ENCODE measurements at places on chromosomes 2 and 18.

DNA sequence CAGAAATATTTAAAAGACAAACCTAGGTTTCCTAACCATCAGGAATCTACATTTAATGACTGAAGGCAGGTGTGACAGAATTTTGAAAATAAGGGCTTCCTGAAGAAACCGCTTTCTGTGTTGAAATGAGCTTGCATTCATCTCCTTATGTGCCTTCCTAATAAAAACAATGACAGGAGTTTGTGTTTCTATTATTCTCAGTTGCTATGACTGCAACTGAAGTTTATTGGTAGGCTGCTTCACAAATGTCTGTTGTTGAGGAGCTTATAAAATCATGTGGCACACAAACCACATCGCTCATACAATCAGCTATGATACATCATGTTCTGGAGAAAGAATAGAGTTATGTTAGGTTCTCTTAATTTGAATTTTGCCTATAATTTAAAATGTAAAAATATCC lies 362.7 kb upstream of the SLC8A1 start:
- DNase-seq: no peak

GRCh38 chr2:141186413-141187074 lies 944.3 kb downstream of the LRP1B start:
- no peak for DNase-seq

- DNase-seq: no peak
These were observed 23.4 kb upstream of the CERS6 start for GRCh38 chr2:168432565-168433186.

GRCh38 chr18:54734059-54734458 lies 94.2 kb upstream of the RAB27B start:
- DNase-seq: no peak

GRCh38 chr2:203892207-203892606 lies 24.6 kb downstream of the CTLA4 start:
- no peak for DNase-seq

GRCh38 chr2:190707726-190708125 lies 58.8 kb downstream of the NAB1 start:
- DNase-seq: no peak

GRCh38 chr2:73822991-73823390 lies 5.8 kb upstream of the STAMBP start:
- no peak for DNase-seq

GRCh38 chr2:20516646-20517341 lies 69.9 kb downstream of the RHOB start:
- DNase-seq: peak; percentile 58

- DNase-seq: no peak
These were observed 190.1 kb downstream of the RAD51AP2 start for GRCh38 chr2:17328161-17328560.

- DNase-seq: peak; percentile 60
These were observed 22.0 kb downstream of the GPC1 start for GRCh38 chr2:240457223-240458043.

GRCh38 chr2:238657132-238658053 lies 190.5 kb upstream of the TWIST2 start:
- DNase-seq: no peak

- DNase-seq: no peak
These were observed 186.3 kb downstream of the CALCRL start for GRCh38 chr2:187261705-187262104.

- no peak for DNase-seq
These were observed 45.5 kb downstream of the PPP3R1 start for GRCh38 chr2:68206793-68207192.

DNA sequence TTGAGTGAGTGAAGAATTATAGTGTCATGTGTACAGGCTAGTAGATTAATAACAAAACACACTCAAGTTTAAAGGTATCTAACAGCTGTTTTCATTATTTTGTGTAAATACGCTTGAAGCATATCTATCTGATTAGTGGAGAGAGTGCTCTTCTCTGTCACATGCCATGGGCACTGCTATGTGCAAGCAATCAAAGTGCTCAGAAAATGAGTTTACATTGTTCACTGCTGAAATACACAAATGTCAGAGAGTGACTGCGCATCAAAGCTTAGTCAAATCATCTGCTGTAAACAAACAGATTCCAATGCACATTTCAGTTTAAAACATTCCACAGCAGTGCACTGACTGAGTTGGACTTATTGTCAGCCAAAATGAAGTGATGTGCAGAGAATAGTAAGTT lies 423.4 kb downstream of the ZEB2 start:
- DNase-seq: no peak

DNA sequence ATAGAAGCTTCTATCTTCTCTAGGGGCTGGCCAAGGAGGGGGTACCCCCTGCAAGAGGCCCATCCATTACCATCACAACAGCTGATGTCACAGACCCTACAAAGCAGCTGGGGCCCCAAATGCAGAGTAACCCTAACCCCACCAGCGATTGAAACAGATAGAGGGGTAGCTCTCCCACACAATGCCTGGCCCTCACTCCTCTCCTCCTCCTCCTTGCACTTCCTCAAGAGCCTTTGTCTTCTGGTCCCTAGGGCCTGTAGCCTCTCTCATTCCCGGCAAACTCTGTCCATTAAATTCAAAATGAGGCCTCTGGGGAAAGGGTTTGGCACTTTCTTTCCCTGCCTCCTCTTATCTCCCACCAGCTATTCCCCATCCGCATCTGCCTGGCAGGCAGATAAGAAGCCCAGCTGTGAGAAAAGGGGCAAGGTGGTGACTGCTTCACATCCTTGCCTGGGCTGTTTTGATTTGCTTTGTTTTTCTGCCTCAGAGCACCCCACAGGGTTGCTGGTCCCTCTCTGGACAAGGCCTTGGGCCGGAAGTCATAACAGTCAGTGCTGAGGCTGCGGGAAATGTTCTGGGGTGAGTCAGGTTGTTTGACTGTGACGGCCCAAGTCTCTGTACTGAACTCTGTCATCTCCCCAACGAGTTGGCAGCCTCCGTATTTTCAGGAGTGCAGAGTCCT lies 26.1 kb upstream of the CYP26B1 start:
- no peak for DNase-seq

DNA sequence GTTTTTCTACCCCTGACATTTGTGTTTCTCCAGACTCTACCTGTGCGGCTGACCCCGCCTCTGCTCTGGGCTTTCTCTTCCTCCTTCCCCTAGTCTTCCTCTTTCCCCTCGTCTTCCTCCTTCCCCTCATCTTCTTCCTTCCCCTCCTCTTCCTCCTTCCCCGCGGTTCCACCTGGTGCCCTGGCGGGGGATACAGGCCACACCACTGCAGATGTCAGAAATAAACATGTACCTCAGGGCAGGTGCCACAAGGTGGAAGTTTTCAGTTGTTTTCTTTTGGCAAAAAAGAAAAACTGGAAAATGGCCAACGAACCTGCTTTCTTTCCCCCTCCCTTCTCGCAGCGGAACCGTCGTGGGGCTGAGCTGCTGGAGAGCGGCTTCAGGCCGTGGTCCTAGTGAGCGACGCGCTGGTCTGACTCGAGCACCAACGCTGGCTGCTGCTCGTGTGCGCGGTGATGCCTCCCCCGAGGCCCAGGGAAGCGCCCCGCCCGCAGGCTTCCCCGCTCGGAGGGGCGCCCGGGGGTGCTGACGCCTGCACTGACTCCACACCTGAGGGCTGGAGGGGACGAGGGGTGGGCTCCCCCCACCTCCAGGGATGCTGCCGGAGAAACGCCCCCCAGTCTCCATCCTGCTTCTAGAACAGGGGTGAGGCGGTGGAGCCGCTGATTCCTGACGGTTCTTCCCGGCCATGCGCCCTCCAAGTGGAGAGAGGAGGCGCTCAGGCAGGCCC lies 83.7 kb upstream of the ZNF516 start:
- DNase-seq: no peak

DNA sequence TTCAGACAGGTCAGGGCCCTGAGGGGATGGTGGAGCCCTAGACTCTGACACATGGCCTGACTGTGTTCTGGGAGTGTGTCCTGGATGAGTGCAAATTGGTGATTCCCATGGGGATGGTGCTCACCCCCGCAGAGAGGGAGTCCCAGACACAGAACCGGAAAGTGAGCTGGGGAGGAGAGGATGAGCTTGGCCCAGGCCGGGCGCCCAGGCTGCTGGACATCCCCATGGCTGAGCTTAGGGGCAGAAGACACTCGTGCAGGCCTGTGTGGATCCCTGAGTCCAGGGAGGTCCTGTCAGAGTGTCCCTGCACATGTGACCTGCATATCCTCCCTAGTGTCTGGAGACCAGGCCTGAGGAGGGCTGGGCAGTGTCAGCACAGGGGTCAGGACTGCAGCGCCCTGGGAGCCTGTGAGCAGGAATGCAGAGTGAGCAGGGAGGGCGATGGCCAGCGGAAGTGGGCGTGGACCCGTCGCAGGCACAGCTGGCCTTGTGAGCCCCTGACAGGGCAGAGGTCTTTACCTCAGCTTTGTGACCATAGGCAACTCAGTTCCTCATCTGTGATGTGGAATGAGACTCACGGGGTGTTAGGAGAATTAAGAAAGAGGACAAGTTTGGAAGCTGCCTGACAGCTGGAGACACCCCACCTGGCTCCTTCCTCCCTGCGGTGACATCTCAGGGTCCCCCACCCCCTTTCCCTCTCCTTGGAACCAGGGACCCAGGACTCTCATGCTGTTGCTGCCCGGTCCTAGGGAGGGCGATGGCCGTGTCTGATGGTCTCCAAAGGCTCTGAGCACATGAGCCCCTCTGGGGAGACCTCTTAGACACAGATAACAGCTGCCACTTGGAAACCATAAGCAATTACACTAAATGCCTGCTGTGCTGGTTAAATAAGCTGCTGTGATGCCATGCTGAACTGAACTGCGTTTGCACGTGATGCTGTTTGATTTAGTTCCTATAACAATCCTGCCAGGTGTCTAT lies 62.6 kb upstream of the HS6ST1 start:
- peak; percentile 68 for DNase-seq

DNA sequence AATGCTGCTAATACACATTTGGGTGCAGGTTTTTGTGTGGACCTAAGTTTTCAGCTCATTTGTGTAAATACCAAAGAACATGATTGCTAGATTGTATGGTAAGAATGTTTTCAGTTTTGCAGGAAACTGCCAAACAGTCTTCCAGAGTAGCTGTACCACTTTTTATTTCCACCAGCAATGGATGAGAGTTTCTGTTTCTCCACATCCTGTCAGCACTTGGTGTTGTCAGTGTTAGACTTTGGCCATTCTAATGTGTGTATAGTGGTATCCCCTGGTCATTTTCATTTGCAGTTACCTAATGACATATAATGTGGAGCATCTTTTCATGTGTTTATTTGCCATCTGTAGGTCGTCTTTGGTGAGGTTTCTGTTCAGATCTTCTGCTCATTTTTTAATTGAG lies 336.4 kb downstream of the GBX2 start:
- DNase-seq: no peak

GRCh38 chr2:85163675-85164074 lies 30.5 kb downstream of the TCF7L1 start:
- DNase-seq: no peak

DNA sequence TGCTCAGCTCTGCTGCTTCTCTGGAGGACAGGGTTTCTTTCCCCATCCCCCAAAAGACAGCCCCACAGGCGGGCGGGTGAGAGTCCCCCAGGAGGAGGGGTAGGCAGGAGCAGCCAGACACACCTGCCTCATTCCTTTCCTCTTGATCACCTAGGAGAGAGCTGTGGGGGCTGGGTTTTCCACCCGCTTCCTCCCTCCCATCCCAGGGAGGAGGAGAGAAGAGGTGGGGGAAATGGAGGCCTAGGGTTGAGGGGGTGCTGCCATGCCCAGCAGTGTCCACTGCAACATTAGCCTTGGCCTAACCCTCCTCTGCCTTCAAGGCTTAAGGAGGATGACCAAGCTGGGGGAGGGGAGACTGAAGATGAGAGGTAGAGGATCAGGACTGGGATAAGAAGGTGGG lies 14.7 kb downstream of the WNT10A start:
- no peak for DNase-seq

DNA sequence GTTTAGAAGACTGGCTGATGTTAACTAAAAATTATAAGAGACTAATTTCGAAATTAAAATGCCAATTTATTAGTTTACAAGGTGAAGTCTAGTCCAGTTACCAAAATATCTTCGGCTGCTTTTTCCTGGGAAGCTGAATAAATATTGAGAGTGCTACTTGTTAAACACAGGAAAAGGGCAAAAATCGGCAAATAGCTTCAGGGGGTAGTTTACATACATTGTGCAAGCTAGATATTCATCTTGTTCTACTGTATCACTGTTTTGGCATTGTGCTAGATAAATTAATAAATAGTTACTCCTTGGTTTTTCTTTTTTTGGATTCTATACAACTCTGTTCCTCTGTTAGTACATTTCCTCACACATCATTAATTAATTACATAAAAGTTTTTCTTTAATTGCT lies 29.3 kb downstream of the NHEJ1 start:
- DNase-seq: peak; percentile 36

DNA sequence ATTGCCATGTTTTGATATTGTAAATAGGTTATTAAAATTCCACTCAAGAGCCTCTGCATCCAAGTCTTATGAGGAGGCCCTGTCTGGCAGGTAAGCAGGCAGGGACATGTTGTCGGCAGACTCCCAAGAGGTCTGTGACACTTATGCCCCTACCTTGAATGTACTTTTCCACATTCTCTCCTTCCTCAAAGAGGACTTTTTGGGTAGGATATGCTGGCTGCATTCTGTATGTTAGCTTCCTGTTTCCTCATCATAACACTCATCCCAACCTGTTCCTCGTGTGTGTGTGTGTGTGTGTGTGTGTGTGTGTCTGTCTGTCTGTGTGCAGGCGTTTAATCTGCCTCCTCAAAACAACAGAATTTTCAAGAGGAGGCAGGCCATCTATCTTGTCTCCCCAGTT lies 75.3 kb downstream of the USP40 start:
- DNase-seq: no peak

DNA sequence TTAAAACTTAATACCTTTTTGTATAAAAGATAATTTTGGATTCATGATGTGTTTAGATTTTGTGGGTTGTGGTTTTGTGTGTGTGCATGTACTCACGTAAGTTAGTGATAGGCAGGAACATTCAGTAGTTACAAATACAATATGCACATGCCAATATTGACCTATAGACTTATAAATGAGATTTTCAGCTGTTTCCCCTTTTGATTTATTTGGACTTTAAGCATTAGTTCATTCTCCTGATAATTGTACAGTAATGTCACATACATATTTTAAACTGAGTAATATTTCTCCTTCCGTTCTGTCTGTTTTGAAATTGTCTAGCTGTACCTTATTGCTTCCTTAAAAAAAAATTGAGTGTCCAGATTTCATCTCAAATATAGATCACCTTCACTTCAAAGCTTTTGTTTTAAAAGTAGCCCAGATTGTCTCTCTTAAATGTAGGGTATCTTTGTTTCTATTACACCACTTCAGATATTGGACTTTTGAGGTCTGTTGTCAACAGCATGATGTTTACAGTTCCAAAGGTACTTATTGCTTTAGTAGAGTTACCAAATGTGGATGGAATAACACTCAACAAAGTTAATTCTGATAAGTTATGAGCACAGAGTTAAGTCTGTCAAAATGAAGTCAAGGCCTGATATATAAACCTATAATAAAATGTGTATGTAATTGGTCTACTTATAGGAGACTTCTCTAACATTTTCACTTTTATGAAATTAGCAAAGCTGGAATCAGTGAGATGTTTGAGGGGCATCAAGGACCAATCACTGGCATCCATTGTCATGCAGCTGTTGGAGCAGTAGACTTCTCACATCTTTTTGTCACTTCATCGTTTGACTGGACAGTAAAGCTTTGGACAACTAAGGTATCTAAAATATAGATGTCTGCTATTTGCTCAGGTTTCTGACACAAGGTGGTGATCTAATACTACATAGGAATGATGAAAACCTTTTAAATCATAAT lies 42.0 kb downstream of the DYNC1I2 start:
- DNase-seq: peak; percentile 88

- DNase-seq: no peak
These were observed 72.5 kb downstream of the ACOXL start for GRCh38 chr2:110804915-110805314.
